ENCODE measurements at places on chromosomes 3 and 15.

- no peak for DNase-seq
These were observed 25.5 kb downstream of the SETD5 start for GRCh38 chr3:9422712-9423424.

DNA sequence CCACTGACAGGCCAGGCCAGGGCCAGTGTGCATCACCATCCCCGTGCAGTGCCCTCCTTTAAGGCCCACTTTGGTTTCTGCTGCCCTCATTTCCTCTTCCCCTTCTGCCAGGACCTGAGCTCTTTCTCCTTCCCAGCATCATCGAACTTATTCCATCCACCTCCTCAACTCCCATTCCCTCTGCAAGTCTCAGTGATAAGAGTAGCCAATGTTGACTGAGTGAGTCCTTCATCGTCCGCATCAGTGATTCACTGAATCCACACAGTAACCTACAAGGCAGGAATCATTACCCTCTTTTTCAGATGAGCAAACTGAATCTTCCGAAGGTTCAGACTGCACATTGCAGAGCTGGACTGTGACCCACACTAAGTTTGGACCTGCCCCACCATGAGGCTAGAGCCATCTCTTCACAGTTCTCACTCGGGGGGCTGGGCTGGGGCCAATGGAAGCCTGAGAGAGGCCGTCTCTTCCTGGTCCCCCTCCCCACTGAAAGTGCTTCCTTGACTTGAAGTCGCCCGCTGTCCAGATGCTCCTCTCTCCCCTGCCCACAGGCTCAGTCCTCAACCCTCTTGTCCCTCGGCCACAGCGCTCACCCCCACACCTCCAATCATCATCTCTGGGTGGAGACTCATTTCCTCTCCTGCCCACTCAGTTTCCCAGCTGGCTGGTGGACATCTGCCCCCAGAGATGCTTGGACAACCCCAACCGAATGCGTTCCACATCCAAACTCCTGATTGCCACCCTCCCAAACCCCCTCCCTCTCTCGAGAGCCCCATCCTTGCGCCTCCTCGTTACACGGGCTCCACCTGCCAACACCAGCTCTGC is 15.2 kb upstream of the ANPEP start:
- no peak for DNase-seq

DNA sequence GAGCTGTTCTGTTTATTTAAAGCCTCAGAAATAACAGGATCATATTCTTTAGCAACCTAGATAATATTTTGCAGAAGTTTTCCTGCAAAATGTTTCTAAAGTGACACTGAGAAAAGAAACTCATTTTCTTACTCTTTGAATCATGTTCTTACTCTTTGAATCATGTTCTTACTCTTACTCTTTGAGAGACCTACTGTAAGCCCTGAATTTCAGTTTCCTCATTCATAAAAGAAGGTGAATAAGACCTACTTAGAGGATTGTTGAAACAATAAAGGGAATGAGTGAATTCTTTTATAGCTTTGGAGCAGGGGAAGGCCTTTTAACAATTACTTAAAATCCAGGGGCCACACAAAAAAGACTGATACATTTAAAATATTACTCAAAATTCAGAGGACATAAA is 221.7 kb upstream of the CMC1 start:
- no peak for DNase-seq

DNA sequence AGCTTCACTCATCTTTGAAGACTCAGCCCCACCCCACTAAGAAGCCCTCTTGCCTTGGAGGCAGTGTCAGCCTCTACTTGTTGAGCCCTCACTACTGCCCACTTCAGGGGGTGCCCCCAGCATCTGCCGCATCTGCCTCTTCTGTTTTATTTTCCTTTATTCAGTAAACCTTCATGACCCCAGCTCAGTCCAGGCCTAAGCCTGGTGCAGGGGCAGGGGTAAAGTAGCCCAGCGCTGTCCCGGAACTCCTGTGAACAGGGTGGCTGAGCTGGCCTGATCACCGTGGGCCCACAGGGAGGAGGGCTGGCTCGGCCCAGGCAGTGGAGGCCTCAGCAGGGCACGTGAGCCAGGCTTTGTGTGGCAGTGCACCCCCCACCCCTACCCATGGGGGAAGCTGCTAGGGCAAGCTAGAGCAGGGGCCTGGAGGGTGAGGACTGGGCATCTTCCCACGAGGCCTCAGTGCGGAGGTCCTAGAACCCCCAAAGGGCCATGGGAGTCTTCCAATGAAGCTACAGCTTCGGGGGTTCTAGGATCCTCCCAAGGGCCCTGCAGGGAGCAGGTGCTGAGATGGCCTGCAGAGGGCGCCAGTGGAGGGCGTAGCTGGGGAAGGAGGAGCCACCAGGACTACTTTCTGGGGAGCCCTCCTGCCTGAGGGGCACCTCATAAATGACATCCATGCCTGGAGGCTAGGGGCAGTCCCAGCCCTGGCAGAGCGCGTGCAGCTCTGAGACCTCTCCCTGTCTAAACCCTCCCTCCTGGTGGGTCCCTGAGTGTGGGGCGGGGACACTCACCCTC is 36.0 kb downstream of the TSPAN3 start:
- peak; percentile 76 for DNase-seq

GRCh38 chr3:68620211-68620610 is 312.1 kb downstream of the TAFA4 start:
- no peak for DNase-seq

DNA sequence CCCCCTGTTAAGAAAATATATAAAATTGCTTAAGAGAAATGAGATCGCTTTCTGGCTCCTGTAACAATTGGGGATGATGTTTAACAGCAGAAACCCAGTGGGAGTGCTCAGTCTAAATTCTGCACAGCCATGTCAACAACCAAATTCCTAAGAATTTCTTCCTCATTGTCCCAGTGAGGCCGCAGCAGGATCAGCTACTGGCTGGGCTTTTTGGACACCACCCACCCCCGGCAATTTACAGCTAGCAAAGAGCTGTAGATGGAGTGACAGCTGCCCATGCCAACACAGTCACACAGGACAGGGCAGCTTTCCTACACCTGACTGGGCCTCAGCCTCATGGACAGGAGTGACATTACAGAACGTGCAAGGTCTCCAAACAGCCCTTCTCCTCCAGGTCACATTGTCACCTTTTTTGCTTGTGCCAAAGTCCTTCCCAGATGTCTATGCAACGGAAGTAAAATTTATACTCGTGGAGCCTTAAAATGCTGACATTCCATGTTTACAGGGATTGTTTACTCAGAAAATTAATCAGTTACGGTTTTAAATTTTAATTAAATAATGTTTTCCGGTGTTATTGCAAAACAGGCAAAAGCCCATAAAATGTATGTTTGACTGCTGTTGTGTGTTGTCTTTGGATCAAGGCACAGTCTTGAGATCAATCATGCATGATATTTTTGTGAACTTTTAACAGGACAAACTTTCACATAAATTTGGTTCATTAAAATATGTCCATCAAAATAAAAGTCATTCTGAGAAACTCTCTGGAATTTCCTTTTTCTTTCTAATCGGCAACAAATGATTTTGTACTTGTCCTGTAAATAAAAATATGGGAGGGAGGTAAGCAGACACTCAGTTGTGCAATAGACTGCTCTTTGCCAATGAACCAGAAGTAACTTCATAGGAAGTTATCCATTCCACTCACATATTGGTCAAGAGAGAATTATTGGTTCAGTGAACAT is 943.2 kb downstream of the MCTP2 start:
- DNase-seq: no peak

DNA sequence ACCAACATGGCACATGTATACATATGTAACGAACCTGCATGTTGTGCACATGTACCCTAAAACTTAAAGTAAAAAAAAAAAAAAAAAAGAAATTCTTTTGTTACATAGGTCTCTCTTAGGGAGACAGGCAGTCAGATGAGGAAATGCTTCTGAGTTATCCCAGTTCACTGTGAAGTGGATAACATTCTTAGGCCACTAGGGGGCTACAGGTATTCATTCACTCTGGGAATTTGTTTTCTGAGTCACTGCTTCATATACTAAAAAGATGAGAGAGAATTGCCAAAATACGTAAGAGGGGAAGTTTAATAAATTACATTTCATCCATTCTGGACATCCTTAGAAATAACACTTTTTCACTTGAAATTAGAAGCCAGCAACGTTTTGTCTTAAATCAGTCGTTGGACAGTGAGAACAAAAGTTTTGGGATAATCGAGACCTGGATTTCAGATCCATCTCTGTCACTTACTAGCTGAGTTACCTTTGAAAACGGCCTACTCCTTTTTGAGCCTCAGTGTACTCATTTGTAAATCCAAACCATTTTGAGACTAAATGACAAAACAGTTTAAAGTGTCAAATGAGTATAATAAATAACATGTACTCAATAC is 738.4 kb upstream of the ALCAM start:
- DNase-seq: no peak

DNA sequence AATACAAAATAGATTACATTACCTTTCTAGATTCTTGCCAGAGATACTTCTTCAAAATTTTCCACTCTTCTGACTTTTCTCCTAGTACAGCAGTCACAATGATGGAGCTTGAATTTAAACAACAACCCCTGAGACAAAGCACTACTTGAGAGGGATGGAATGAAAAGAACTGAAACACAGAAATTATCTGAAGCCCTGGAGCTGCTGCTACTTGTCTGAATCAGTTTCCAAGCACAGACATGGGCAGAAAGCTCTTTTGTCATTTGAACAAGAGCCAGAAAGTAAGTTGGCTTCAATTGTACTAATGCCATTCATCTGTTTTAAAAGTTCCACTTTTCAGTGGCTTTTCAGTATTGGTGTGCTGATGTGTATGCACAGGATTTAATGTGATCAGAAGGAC is 718.5 kb upstream of the ARPP21 start:
- no peak for DNase-seq

- DNase-seq: no peak
These were observed 55.3 kb downstream of the FAM43A start for GRCh38 chr3:194740859-194741491.

GRCh38 chr3:120742849-120743365 is 363 bp downstream of the GTF2E1 start:
- DNase-seq: no peak

DNA sequence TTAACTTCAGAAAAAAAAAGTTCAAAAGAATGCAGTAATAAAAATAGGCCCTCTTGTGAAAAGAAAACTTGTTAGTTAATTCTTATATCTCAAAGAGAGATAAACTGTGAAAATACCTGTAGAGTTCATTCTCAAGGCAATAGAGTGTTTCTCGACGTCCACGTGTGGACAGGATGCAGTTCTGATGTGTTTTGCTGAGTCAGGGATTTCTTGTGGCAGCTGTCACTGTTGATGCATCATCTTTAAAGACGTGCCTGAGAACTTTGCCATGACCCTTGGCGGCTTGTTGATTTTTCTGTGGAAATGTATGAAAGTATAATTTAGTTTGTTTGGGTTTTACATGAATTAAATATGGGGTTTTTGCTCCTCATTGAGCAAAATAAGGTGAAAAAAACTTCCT is 702.2 kb downstream of the NLGN1 start:
- DNase-seq: no peak

DNA sequence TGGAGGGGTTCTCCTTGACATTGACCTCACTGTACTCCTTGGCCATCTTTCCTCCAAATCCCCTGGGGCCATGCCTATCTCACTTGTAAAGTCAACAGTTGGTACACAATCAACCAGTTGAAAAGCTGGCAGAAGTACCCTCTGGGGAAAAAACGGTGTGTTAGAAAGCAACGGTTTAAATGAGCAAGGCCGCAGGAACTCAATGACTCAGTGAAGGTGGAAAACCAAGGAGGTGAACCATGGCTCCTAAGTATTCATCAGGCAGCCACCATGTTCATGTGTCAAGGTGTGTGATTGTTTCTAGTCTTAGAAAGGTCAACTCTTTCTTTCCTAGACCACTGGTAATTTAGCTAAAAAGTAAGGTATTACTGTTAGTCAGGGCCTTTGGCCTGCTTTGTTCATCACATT is 130.9 kb upstream of the SATB1 start:
- DNase-seq: peak; percentile 75

- no peak for DNase-seq
These were observed 403.3 kb downstream of the LPP start for GRCh38 chr3:188557235-188557634.

DNA sequence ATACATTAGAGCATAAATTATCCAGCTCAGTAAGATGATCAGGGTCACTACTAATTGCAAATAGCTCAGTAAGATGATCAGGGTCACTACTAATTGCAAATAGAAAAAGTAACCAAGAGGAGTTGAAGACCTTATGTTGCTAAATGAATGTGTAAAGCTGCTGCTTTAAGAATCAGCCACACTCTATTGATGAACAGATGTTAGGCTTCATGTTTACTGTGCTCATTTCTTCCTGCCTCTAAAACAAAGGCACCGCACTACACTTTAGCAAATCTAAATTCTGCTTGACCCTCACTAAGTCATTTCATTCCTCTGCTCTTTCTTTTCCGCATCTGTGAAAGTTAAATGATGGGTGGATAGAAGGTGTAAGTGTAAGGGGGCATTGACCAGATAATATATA is 92.6 kb upstream of the PLSCR4 start:
- no peak for DNase-seq

- no peak for DNase-seq
These were observed 7.4 kb downstream of the SLC38A3 start for GRCh38 chr3:50212502-50212901.

DNA sequence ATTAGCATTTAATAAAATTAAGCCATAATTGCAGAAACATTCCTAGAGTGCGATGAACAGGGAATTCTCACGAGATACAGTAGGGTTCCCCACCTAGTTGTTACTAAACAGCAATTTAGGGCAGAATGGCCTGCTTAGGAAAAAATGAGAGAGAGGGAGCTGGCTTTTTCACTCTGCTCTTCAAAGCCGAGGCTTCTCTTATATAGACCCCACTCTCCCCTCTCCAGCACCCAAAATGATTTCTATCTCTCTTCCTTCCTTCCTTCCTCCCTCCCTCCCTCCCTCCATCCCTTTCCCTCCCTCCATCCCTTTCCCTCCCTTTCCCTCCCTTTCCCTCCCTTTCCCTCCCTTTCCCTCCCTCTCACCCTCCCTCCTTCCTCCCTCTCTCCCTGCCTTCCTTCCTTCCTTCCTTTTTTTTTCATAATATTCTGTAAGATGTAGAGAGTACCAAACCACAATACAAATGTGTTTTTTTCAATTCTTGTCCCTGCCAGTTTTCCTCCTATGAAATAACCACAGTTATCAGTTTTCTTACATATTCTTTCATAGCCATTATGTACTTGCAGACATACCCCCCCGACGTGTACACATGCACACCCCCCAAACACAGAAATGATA is 48.1 kb upstream of the ZCWPW2 start:
- no peak for DNase-seq

GRCh38 chr3:172680684-172681083 is 30.2 kb downstream of the NCEH1 start:
- DNase-seq: no peak

DNA sequence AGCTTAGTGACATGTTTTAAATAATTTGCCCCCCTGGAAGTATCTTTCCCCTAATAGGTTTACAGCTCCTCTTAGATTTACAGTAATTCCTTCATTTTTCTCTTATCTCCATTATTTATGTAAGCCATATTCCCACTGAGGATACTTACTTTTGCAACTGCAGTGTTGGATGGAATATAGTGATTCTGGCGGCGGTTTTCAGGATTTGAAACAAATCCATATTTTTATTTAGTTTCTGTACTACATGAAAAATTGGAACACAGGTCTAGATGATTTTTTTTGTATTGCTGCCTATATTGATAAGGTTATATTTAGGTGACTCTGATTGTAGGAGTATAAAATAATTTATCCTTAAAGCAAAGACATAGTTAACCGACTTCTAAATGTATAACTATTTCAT is 391.6 kb upstream of the SUCLG2 start:
- no peak for DNase-seq

- no peak for DNase-seq
These were observed 186.1 kb downstream of the OTOL1 start for GRCh38 chr3:161682715-161683114.

GRCh38 chr3:143596957-143597642 is 251.2 kb downstream of the SLC9A9 start:
- DNase-seq: no peak

- DNase-seq: no peak
These were observed 4.0 kb upstream of the DAG1 start for GRCh38 chr3:49466085-49466484.

Measured in activated T-cell treated with anti-CD3 and anti-CD28 coated beads, Interleukin-2, amount 50 U/mL, for 48 hours (primary cell).